ENCODE measurements at places on chromosomes 3 and 15. TPM values are rescaled to one million over a fixed set of nuclear protein-coding genes. Genes with fewer than 3 reads are reported as not detected.

Gene LARP6
- polyA plus RNA-seq: 3.2 TPM

Gene DUOXA1
- polyA plus RNA-seq: 145 TPM

Gene FILIP1L
- polyA plus RNA-seq: 6.9 TPM

Gene AGBL1
- polyA plus RNA-seq: not detected

Gene CYP8B1
- polyA plus RNA-seq: not detected

Gene CLDN16
- 0.12 TPM for polyA plus RNA-seq

Gene PRR20G
- not detected for polyA plus RNA-seq

Gene BUB1B
- 4.3 TPM for polyA plus RNA-seq

Gene UBAP1L
- 5.7 TPM for polyA plus RNA-seq

Gene KBTBD13
- not detected for polyA plus RNA-seq

Gene RTF1
- 16.2 TPM for polyA plus RNA-seq

Gene C2CD4A
- 0.04 TPM for polyA plus RNA-seq

Gene ATG7
- polyA plus RNA-seq: 13.1 TPM

Gene TRIM59
- 2.5 TPM for polyA plus RNA-seq

Gene LIPH
- polyA plus RNA-seq: 14.2 TPM

Gene SCN11A
- polyA plus RNA-seq: 0.02 TPM

Gene PCYT1A
- 33.0 TPM for polyA plus RNA-seq

Gene AQP9
- polyA plus RNA-seq: 0.05 TPM

Gene CISH
- polyA plus RNA-seq: 5.5 TPM

Gene GOLGA8T
- polyA plus RNA-seq: not detected

Gene PPP1R2
- polyA plus RNA-seq: 38.3 TPM

Gene THBS1
- 6.8 TPM for polyA plus RNA-seq

Gene PCOLCE2
- 1.4 TPM for polyA plus RNA-seq

Gene MYO5C
- polyA plus RNA-seq: 4.9 TPM

Gene GOLGA8A
- polyA plus RNA-seq: 40.5 TPM

Gene EIF4E3
- 6.7 TPM for polyA plus RNA-seq

Gene UROC1
- not detected for polyA plus RNA-seq

Gene LMAN1L
- polyA plus RNA-seq: 0.27 TPM

Gene SLC27A2
- polyA plus RNA-seq: 2.7 TPM

Gene NEK10
- 0.55 TPM for polyA plus RNA-seq

Gene SPINK8
- 2.6 TPM for polyA plus RNA-seq

Gene IL5RA
- polyA plus RNA-seq: 0.02 TPM

Gene GREM1
- 6.9 TPM for polyA plus RNA-seq

Gene NOX5
- polyA plus RNA-seq: 0.29 TPM

Gene CLRN1
- not detected for polyA plus RNA-seq

Gene GP5
- polyA plus RNA-seq: not detected

Gene KIF9
- polyA plus RNA-seq: 6.6 TPM

Gene RBPMS2
- 5.2 TPM for polyA plus RNA-seq
